T-helper 2 cell (primary cell): ENCODE measurements at places on chromosomes 1 and 21.

DNA sequence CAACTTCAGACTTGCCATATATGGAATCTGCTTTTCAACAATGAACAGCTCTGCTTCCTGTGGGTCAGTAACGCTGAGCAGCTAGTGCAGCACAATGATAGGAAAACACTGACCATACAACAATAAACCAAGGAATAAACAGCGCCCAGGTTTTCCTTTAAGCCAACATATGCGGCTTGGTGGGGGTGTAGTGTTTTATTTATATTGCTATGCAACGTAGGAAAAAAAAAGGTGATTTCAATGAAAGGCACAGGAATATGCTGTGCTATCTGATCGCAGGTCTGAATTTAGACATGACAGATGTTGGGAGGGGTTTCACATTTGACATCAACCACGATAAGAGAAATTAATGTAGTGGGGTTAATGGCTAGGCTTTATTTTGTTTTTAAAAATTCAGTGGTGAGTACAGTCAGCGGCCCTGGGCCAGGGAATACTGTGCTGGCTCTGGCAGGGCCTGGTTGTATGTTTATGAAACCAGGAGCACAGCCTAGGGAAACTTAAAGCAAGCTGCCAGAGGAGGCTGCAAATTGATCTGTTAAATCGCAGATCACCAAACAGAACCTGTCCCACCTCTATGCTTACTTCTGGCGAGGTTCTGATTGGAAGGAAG, 4.3 kb downstream of the TSPAN2 start:
- DNase-seq: no peak

DNA sequence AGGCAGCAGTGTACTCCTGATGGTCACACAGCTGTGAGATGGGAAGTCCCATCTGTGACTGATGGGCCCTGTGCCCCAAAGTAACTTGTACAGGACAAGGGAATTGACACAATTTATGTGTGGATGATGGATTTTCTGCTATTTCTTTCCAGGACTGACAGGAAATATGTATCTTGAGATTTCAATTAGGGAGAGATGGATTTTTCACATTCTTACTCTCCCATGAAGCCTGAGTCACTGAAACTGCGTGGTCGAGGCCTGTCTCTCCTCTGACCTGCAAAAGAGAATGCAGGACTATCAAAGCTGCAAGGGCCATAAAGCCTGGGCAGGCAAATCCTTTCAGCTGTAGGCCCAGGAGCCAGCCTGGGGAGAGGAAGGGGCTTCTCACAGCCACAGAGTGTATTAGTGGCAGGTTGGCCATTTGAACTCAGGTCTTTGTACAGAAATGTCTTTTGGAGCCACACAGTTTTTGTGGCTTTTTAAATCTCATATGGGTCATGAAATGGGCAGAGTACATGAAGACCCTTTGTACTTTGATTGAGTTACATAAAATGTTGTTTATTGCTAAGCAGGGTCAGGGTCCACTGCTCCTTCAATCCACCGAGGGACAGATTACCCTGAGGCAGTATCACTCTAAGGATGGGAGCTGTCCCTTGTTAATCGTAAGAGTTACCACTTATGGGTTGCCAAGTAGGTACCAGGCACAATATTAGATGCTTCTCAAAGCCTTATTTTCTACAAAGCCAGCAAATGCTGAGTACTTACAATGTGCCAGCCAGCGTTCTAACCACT, 14.8 kb downstream of the ALX3 start:
- DNase-seq: no peak

- DNase-seq: no peak
Measured at GRCh38 chr21:35909456-35910223, 150.7 kb downstream of the SETD4 start.

GRCh38 chr1:9476790-9477463, 62.3 kb upstream of the SLC25A33 start:
- no peak for DNase-seq

DNA sequence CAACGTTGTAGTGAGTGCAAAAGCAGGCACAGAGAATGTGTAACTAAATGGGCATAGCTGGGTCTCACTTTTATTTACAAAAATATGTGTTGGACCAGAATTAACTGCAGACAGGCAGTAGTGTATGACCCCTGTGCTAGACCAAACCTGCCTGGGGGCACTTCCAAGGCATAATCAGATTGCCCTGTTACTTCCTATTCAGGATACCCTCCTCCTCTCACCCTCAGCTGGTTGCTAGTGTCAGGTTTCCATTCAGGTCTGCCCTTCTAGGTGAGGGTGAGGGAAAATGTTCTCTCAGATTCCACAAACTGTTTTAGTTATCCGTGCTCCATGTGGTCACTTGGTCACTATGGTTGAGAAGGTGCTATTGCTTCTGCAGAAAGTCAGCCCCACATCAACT, 387.3 kb downstream of the LMX1A start:
- no peak for DNase-seq

DNA sequence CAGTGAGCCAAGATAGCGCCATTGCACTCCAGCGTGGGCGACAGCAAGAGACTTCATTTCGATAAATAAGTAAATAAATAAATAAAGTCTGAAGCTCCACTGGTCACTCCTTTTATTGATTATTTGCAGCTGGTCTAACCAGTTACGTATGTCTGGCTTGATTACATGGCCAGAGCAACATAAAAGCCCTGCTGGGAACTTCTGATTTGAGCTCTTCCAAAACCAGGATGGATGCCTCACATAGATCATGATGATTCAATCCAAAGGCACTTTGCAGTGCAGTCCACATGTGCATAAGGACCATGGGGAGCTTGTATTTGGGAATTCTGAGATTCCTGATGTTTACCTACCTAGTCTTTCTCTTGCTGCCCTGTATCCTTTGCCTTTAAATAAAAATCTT, 24.0 kb downstream of the NSUN4 start:
- DNase-seq: no peak

GRCh38 chr1:83086346-83086745, 912.6 kb downstream of the TTLL7 start:
- no peak for DNase-seq

- DNase-seq: no peak
Measured at GRCh38 chr1:241485554-241485992, 34.0 kb downstream of the FH start.

GRCh38 chr1:211132721-211133392, 1.1 kb downstream of the KCNH1 start:
- no peak for DNase-seq

DNA sequence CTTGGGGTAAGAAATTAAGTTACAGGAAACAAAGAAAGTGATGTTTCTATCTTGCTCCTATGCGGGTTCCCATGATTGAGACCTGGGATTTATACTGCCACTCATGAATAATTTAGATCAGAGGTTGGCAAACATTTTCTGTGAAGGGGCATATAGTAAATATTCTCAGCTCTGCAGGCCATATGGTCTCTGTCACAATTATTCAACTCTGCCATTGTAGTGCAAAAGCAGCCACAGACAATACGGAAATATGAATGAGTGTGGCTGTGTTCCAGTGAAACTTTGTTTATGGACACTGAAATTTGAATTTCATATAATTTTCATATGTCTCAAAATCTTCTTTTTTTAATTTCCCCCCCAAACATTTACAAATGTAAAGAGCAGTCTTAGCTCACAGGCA, 127.2 kb downstream of the FOXD2 start:
- no peak for DNase-seq

DNA sequence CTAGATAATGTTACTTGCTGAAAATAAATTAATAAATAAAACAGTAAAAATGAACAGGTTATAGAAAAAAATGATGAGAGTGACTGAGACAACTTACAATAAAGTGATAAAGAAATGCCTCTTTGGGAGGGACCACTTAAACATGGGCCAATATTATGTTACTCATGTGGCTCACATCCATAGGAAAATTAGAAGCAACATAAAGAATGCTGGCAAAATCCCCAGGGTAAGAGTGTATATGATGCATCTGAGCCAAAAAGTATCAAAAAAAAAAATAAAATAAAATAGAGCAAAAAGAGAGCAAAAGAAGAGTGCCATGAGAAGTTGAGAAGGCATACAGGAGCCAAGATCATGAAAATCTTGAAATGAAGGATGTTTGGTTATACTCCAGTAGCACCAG, 818.0 kb downstream of the LTN1 start:
- no peak for DNase-seq

GRCh38 chr21:43362321-43362791, 64.6 kb downstream of the SIK1 start:
- DNase-seq: peak; percentile 42

GRCh38 chr1:180765151-180765550, 133.3 kb downstream of the XPR1 start:
- DNase-seq: no peak

GRCh38 chr1:203327684-203328457, 22.6 kb downstream of the BTG2 start:
- peak; percentile 33 for DNase-seq

DNA sequence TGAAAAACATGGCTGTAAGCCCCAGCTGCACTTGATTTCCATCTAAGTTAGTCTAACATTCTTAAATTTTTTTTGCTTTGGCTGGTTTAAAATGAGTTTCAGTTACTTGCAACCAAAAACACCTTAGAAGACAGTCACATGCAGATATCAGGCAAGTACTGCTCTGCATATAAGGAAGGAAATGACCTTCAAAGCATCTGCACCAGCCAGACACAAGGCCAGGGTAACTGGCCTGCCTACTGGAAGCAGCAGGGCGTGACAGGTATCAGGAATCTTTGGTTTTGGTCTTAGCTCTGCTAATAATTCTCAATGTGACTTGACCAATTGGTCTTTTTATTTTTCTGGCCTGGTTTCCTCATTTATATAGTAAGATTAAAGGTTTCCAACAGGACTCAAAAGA, 33.5 kb downstream of the SCYL3 start:
- DNase-seq: no peak

GRCh38 chr1:94708811-94709210, 111.3 kb upstream of the SLC44A3 start:
- DNase-seq: no peak

DNA sequence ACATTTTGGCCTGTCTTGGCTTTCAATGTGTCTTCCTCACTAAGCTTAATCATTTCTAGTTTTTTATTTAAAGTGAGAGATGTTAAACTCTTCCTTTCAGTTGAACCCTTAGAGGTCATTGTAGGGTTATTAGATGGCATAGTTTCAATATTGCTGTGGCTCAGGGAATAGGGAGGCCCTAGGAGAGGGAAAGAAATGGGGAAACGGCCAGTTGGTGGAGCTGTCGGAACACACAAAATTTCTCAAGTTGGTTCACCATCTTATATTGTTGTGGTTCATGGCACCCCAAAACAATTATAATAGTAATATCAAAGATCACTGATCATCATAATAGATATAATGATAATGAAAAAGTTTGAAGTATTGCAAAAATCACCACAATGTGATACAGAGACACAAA, 31.4 kb upstream of the KAZN start:
- no peak for DNase-seq

DNA sequence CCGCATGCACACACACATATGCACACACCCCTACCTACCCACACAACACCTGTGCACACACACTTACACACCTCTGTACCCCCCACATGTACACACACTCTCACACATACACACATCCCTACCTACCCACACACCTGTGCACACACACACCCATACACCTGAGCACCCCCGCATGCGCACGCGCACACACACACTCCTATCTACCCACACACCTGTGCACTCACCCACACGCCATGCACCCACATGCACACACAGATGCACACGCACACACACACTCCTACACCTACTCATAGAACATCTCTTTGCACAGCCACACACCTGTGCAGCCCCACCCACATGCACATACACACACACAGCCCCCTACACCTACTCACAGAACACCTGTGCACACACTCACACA, 15.5 kb upstream of the PADI2 start:
- DNase-seq: no peak

- DNase-seq: no peak
Measured at GRCh38 chr1:157562515-157562914, 10.2 kb upstream of the FCRL5 start.

GRCh38 chr1:56033321-56034037, 545.9 kb downstream of the PLPP3 start:
- no peak for DNase-seq

GRCh38 chr1:21607549-21608529, 61.3 kb downstream of the RAP1GAP start:
- no peak for DNase-seq

- DNase-seq: no peak
Measured at GRCh38 chr1:228060458-228061190, 21.9 kb upstream of the ARF1 start.

DNA sequence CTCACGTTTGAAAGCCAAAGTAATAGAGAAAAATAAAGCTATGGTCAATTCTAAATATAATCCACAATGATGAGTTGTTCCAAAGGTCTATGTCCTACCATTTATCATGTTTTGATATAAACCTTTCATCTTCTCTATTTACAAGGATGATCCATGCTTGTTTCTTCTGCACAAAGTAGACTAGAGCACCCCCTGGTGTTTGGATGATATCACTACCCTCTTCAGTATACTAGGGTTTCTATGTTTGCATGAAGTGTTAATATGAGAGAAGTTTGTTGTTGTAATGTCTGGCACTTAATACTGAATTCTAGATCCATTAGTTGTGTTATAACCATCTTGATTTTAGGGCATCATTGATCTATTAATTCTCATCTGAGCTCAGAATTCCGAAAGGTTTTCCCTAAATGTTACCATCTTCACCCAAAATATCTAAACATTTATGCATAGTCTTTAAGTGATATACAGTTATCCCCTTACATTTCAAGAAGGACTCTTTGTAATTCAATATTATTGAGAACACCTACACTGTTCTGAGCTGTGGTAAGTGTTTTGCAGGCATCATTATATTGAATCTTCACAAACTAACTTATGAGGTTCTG, 21.1 kb downstream of the CLDN8 start:
- no peak for DNase-seq

DNA sequence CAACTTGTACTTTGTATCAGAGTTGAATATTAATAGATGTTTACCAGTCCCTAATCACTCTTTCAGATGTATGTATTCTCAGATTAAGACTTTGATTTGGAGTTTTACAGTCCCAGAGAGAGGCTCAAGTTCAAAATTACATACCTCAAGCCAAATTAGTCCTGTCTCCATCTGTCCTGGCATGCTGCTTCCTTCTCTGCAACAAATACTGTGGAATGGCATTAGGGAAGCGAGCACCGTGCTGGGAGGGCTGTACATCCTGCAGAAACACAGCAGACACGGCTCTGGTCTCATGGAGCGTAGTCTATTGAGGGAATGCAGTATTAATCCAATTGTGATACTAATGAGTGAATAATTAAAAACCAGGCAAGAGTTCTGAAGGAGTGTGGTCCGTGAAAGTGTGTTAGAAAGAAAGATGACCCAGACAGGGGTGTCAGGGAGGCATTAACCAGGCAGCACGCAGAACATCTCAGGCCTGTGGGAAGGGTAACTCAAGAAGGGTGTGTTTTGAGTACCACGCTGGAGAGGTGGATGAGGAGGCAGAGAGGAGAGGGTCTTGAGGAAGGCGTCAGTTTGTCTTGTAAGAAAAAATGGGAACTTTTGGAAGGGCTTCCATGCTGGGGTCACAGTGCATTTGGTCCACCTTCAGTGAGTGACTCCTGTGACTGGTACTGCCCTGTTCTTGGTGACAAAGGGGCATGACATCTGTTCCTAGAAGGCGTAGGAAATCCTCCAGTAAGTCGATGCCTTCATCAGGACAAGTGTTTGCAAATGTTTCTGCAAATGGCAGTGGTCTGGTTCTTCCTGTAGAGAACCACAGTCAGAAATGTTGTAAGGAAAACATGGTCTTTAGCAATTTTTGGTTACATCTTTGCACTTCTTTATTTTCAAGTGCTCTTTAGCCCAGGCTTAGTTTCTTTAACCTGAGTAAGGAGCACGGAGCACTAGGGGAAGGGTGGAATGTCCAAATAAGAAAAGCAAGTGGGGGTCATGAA, 1.6 kb downstream of the RAB4A start:
- no peak for DNase-seq

GRCh38 chr1:33055210-33056008, 18.7 kb upstream of the AK2 start:
- peak; percentile 21 for DNase-seq
